ENCODE measurements at places on chromosomes 2 and 18.

- DNase-seq, result no peak
Observed at GRCh38 chr2:120497261-120497977, 151.5 kb downstream of the INHBB start.

DNA sequence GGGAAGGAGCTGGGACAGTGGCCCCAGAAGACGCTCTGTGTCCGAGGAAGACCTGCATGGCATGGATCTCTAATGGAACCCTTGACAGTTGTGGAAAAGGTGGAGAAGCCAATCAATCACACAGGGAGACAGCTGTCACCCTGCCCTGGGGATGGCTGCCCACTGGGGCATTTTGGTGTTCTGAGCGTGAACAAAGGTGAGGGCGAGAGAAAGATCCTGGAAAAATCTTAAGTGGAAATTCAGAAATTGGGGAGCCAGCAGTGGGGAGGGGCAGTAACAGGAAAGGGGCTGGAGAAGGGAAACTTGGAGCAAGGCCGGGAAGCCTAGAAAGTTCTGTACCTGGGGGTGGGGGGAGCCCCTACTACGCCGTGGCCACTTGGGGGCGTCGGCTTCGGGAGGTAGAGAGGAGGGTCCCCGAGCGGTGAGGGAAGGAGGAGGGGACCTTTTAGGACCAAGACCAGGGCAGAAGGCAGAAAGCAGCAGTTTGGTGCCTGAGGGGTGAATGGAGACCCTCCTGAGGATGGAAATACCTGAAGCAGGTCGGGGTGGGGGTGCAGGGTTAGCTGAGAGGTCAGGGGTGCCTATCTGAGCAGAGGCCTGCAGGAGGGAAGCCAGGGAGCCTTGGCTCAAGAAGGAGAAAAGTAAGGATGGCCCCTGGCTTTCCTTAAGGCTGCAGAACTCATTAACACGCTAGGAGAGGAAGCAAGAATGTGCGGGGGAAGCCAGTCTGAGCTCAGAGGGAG lies 30.0 kb downstream of the NGEF start:
- DNase-seq, result no peak

GRCh38 chr18:28164771-28165483 lies 12.0 kb downstream of the CDH2 start:
- no peak for DNase-seq

GRCh38 chr2:25831746-25832449 lies 46.4 kb downstream of the ASXL2 start:
- peak; percentile 43 for DNase-seq

GRCh38 chr2:32220445-32220844 lies 44.2 kb downstream of the NLRC4 start:
- no peak for DNase-seq
